Articular chondrocyte of knee joint (primary cell): ENCODE measurements at places on chromosomes 16 and 17. TPM values are rescaled to one million over a fixed set of nuclear protein-coding genes. Genes with fewer than 3 reads are reported as not detected.

CYGB gene
- 10.7 and 12.6 TPM in 2 replicates for total RNA-seq

ZP2 gene
- not detected in 2 replicates for total RNA-seq

MT1E gene
- total RNA-seq = 50.9 and 55.0 TPM in 2 replicates

RAMP2 gene
- total RNA-seq = 0.22 TPM in 1 of 2 replicates, not detected in the other

NPIPA2 gene
- 0.22 and 0.52 TPM in 2 replicates for total RNA-seq

PRCD gene
- 1.6 and 3.0 TPM in 2 replicates for total RNA-seq

ZKSCAN2 gene
- 5.7 and 6.3 TPM in 2 replicates for total RNA-seq

ZNF263 gene
- total RNA-seq = 35.3 and 43.6 TPM in 2 replicates

TM4SF5 gene
- total RNA-seq = not detected in 2 replicates

CTF1 gene
- total RNA-seq = 2.4 and 2.6 TPM in 2 replicates

C16orf96 gene
- total RNA-seq = 0.11 and 0.13 TPM in 2 replicates

HSD11B2 gene
- 0.11 TPM in 1 of 2 replicates, not detected in the other for total RNA-seq

CDC6 gene
- total RNA-seq = 14.0 and 20.1 TPM in 2 replicates

PRSS33 gene
- not detected in 2 replicates for total RNA-seq

SLC6A4 gene
- total RNA-seq = not detected in 2 replicates

NOL11 gene
- 38.7 and 43.9 TPM in 2 replicates for total RNA-seq

CCL7 gene
- 3.9 and 6.0 TPM in 2 replicates for total RNA-seq

ITGA2B gene
- total RNA-seq = 0.11 and 0.39 TPM in 2 replicates

ZSCAN10 gene
- total RNA-seq = not detected in 2 replicates
